ENCODE measurements at places on chromosomes 5 and 9. TPM values are rescaled to one million over a fixed set of nuclear protein-coding genes. Genes with fewer than 3 reads are reported as not detected.

The UBQLN1 gene
- total RNA-seq, result 107 TPM

The CCNI2 gene
- total RNA-seq, result not detected

DNA sequence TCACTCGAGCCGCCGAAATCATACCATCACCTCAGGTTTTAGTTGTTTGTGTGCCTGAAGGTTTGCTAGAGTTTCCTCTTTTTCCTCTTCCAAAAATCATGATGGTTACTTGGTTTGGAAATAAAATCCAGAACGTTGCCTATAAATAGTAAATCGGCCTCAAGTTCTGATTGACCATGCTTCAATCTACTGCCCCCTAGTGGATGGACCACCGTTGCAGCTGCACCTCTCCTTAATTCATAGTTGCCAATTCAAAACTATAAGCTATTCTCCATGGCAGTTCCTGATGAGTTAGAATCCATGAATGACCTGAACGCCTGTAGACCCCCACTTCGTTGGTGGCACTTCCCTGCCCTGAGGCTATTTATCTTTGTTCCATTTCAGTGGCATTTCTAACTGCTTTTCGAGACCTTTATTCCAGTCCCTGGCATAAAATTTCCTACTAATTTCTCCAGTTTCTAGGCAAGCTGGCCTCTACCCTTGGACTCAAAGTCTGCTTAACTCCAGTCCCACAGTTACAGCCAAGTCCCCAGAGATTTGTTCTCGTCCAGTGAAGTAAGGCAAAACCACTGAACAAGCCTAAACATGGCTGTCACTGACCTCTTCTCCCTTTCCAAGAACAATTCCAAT lies 422.6 kb downstream of the EFNA5 start:
- DNase-seq, result peak; percentile 64

DNA sequence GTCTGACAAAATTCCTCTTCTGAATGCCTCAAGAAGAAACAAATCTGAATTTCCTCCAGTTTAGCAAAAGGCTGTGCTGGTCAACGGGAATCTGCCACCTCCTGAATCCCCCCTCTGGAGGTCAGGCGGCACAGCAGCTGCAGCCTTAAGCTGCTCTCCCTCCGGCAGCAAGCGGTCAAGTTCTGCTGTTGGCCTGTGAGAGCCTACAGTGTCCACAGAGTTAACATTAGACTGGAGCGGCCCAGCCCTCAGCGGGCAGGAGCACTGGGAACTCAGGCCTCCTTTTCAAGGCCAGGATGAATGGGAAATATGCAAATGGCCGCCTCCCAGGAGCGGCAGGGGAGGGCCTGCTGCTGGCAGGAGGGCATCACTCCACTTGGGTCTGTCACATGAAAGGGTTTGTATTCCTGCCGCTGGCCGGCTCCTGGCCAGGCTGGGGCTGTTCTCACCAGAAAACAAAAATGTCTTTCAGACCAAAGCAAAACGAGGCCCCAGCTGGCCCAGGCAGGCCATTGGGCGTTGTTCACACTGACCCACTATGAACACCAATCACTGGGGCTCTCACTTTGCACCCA lies 8.2 kb downstream of the ACSL6 start:
- no peak for DNase-seq

DNA sequence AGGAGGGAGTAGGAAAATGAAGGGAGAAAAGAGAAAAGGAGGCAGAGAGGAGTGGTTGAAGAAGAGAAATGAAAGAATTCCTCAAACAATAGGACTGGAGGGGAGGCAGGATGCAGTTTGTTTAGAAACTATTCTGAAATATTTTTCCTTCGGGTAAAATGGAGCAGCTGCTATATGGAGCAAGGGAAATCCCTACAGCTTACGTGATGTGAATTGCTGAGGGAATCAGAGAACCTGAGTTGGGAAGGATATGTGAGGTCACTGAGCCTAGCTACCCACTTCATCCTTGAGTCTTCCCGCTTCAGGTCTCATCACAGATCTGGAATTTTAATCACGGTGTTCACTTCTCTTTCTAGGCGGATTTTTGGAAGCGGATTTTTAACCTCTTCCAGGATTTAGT lies 204.3 kb downstream of the ERCC6L2 start:
- no peak for DNase-seq

DNA sequence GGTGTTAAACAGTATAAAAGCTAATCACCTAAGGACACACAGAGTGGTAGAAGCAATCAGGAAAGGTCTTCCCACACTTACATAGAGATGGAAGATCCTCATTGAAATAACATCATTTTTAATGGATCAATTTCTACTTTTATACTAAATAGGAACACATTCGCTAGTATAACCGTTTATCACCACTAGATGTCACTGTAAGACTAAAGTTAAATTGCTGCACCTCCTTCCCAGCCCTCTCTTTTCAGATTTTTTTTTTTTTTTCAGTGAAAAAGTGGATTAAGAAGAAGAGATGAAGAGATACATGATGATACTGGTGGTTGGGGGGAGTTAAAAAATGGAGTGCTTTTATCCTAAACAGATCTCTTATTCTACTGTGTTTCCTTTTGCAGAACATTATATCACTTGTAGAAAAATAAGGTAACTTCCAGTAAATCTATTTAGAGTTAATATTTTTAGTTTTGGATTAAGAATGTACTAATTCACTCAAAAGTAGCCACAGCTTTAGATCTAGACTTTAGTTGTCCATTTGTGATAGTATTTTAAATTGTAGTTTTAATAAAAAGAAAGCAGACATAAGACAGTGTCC lies 116.9 kb upstream of the ARRDC3 start:
- peak; percentile 37 for DNase-seq

DNA sequence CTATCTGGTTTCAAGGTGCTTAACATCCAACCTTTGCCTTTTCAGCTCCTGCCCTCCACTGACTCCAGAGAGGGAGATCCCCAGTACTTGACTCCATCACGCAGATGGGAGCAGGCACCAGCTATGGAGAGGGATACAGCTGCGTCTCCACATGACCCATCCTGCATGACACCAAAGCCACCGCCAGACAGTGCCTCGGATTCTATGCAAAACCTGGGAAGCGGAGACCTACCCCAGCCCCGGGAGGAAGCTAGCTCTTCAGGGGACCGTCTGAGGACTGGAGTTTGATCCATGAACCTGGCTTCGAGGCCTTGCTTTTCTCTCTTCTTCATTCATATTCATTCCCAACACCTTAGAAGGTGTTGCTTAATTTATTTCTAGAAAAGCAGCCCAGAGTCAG lies 24.8 kb downstream of the HRH2 start:
- DNase-seq, result no peak

GRCh38 chr5:2442496-2443354 lies 308.8 kb downstream of the IRX2 start:
- DNase-seq, result no peak

The OMD gene
- 0.81 TPM for total RNA-seq

The BTNL3 gene
- total RNA-seq, result not detected

All from SJSA1 (cell line).